ENCODE measurements at places on chromosomes 7 and 10. TPM values are rescaled to one million over a fixed set of nuclear protein-coding genes. Genes with fewer than 3 reads are reported as not detected.

SHTN1 gene
- total RNA-seq = 2.1 TPM

AGAP5 gene
- 0.74 TPM for total RNA-seq

FAM25A gene
- not detected for total RNA-seq

UNCX gene
- not detected for total RNA-seq

ADCY1 gene
- 0.07 TPM for total RNA-seq

SLC26A5 gene
- not detected for total RNA-seq

STAG3 gene
- total RNA-seq = 0.13 TPM

SDK1 gene
- total RNA-seq = 0.20 TPM

SEMA3A gene
- 5.0 TPM for total RNA-seq

SPAM1 gene
- total RNA-seq = not detected

CDHR3 gene
- total RNA-seq = 0.30 TPM

KIAA1549 gene
- total RNA-seq = 3.8 TPM

PKD1L1 gene
- 1.8 TPM for total RNA-seq

ITGA8 gene
- total RNA-seq = 0.53 TPM

FKBP9 gene
- total RNA-seq = 104 TPM

MOGAT3 gene
- total RNA-seq = not detected

GAD2 gene
- not detected for total RNA-seq

PIP gene
- total RNA-seq = not detected

ADAM12 gene
- total RNA-seq = 0.20 TPM

CYP2C19 gene
- not detected for total RNA-seq

HYAL4 gene
- total RNA-seq = 0.49 TPM

GIMAP5 gene
- 54.7 TPM for total RNA-seq

KEL gene
- total RNA-seq = not detected

MACC1 gene
- total RNA-seq = not detected

TCF7L2 gene
- 3.2 TPM for total RNA-seq

TAS2R38 gene
- not detected for total RNA-seq

CALML5 gene
- total RNA-seq = not detected

GIMAP2 gene
- total RNA-seq = 35.7 TPM

TAS2R40 gene
- not detected for total RNA-seq

ACHE gene
- total RNA-seq = 0.54 TPM

ST8SIA6 gene
- total RNA-seq = not detected

GNGT1 gene
- not detected for total RNA-seq

MMP21 gene
- total RNA-seq = not detected

STK31 gene
- total RNA-seq = 0.05 TPM

SPDYE9 gene
- not detected for total RNA-seq

NEUROG3 gene
- total RNA-seq = not detected
